ENCODE measurements at places on chromosomes 3 and 15.

- DNase-seq: no peak
Observed at GRCh38 chr3:88618021-88618645, 468.4 kb downstream of the C3orf38 start.

DNA sequence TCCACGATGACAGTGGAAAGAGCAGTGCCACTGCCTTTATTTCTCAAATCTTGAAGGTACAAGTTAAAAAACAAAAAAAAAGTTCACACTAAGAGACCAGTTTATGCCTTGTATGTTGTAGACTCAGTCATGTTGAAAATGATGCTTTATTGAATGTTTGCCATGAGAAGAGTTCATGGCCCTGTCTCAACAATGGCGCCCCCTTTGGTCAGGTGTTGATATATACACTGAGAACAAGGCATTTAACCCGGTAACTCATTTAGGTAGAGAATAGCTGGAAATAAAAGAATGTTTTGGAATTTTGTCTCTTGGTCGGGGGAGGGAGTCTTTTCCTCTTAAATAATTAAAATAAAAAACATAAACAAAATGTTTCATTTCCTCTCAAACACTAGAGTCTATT, 145.6 kb upstream of the SLC2A2 start:
- peak; percentile 54 for DNase-seq

GRCh38 chr3:39284457-39284881, 4.6 kb upstream of the CX3CR1 start:
- peak; percentile 37 for DNase-seq

GRCh38 chr15:69691307-69692015, 238.8 kb downstream of the RPLP1 start:
- DNase-seq: no peak

- no peak for DNase-seq
Observed at GRCh38 chr15:20340931-20341661, 200.5 kb downstream of the GOLGA6L6 start.

- DNase-seq: no peak
Observed at GRCh38 chr3:187848401-187848800, 103.1 kb upstream of the BCL6 start.

- no peak for DNase-seq
Observed at GRCh38 chr3:181713280-181713647, 1.5 kb downstream of the SOX2 start.

- no peak for DNase-seq
Observed at GRCh38 chr15:20355256-20355868, 186.2 kb downstream of the GOLGA6L6 start.

DNA sequence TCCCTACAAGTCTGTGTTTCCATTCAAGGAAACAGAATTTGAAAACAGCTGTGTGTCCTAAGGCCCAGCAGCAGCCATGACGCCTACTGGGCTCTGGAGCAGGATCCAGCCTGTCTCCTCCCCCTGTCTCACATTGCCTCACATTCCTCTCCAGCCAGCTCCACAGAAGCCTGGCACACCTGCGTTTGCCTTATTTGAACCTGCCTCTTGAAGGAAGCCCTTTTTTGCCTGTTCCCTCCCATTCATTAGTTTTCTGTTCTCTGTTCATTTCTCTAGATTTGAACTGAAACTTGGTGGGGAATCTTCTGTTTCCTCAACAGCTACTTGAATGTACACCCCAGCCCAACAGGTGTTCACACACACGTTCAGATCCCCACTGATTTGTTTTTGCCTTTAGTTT, 890.5 kb downstream of the TUSC7 start:
- DNase-seq: no peak

DNA sequence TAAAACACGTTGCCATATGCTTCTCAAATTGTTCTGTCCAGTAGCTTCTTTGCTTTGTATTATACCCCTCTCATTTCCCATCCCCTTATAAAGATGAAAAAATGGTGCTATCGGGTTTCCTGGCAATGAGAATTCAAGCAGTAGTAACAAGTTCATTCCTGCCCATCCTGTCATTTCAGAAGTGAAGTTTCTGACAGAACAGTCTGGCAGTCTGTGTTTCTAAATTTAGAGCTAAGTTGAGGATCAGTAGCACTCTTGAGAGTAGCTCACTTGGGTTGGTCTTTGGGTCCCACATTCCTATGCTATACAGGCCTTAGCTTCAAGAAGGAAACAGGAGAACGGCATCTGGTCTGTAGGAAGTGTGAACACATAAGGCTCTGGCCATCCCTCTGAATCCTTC, 134.6 kb downstream of the GHSR start:
- DNase-seq: no peak

DNA sequence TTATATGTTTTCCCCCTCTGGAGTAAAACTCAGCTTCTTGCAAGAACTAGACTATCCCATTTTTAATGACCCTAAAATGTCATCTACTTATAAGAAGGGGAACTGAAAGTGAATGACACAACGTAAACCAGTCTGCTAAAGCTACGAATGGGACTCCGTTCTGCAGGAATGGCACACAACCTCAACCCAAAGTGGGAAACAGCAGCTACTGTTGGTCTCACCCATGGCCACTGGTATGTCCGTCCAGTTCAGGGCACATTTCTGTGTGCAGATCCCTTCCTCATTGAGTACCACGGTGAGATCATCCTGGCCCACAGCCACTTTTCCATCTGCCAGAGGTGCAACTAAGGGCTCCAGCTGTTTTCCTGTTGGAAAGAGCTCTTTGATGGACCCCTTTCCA, 23.8 kb downstream of the VPS39 start:
- no peak for DNase-seq

DNA sequence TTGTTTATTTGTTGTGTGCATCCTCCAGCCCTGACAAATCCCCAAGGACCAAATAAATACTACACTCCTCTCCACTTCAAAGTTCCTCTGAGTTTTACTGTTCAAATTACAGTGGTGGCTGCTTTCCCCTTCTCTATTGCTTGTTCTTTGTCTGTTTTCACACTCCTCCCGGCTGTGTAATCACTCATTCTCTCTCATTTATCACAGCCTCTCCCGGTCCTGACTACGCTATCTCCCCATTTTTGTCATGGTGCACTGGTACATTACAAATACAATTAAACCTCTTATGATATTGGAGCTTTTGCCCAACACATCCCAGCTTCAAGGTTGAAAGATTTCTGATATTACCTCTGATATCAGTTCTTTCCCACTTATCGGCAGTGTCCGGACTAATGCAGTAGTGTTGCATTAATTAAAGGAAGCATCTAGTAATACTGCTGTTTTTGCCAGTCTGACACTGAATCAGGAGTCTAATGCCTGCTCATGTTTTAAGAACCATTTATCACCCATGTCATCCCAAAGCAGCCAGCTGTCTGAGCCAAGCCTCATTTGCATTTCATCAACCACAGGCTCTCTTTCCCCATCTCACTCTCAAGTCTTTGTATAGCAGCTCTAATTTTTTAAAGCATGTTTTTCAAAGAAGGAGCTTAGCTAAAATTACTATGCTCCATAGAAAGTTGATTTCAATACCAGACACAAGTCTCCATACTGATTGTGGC, 740.5 kb downstream of the ROBO2 start:
- no peak for DNase-seq

DNA sequence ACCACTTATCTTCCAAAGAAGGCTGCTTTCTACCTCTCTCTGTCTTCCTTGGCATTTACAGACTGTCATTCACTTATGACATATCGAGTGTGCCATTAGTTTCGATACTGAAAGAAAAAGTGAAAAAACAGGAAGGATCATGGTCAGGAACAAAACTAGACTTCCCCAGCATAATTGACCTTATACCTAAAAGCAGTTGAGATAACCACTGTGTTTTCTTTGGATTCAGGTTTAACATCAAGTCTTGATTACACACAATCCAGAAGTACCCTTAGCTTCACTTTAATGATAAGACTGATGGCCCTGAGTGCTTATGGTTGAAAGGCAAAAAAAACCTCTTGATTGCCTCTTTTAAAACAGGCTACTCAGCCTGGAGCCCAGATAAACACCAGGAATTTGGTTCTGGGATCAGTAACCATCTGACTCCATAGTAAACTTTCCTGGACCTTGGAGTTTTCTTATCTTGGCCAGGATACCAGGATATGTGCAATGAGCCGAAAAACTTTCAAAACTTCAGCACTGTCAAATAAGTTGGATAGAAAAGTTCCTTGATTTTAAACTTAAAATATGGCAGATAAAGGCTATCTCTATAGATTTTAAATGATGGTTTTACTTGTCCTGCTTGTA, 5.0 kb upstream of the UACA start:
- DNase-seq: no peak

DNA sequence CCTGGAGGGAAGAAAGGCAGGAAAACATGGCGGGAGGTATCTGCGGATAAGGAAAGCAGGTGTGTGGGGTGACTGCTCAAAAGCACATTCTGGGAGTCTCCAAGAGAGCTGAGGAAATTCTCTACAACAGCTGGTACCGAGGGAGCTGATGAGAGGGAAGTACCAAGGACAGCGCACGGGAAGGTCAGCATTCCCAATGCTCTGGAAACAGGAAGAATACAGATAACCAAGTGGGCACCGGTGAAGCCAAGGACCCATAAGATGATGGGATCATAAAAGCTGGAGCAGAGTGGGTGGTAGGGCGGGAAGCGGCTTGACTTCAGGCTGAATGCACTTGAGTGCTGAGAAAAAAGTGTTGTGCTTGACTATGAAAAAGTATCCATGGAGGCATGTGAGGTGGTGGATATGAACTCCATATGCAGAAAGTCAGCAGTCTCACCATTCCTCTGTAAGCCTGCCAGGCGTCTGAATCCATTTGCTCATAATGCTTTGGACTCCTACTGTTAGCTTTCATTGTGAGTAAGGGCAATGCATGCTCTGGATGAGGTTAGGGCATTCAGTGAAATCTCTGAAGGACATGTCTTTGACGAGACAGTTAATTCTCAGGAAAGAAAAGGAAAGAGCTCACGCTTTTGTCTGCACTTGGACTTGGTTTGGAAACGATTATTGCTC, 215.5 kb downstream of the NR1D2 start:
- no peak for DNase-seq

GRCh38 chr3:42165211-42165610, 74.1 kb downstream of the TRAK1 start:
- no peak for DNase-seq

DNA sequence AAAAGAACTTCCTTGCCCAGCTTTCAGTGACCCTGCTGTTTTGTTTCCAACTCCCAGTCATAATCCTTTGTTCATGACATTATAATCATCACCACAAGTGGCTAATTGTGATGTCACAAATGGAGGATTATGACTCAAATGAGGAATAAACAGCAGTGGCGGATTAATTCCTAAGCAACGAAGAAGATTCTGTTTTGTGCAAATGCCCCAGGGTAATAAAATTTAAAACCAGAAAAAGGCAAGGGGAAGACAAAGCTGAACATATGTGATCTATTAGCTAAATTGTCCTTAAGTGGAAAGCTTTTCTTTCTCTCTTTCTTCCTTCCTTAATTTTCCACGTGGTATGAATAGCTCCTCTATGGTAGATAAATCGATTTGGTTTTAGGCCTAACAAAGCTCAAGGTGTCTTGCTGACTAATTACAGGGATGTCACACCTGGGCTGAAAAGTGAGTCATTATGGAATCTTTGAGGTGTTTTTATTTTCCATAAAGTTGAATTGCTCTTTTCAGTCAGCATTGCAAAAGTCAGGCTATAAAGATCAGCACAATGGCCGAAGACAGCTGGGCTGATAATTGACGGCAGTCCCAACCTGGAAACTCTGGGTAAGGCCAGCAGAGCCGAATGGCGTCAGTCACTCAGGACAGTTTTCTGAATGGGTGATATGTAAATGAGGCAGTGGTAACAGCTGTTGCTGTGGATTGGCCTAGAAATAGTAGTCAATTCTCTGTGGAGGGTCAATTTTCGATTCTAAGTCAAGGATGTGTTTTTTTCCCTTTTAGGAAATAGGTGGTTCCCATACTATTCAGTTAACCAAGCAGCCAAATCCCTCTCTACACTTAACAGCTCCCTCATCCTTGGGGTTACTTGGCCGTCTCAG, 121.5 kb downstream of the PTPRG start:
- no peak for DNase-seq

DNA sequence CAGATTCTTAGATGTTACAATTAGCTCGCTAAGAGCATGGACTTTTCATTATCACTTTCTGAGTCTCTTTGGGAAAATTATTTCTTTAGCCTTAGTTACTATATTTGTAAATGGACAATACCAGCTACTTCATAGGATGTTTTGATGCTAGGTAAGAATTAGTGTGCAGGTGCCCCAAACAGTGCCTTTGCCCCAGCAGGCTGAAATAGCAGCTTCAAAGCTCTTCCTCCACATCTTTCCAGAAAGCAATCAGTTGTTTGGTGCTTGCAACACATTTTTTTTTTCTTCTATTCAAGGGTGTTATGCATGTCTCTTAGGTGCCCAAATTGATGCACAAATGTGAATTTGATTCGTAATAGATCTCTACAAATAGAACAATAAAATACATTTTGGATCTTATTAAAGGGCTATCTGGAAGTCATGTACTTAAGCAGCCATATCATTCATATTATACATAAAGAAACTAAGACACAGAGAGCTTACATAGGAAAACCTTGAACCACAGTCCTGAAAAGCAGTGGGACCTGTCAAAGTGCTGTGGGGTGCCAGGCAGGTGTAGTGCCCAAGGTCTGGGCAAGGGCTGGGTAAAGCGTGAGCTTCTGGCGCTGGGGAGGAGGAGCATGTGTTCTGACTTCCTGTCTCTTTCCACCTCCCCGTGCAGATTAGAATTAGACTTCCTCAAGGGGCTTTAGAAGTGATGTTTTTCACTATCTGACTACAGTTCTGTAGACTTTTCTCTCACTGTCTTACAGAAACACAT, 62.9 kb downstream of the FNDC3B start:
- DNase-seq: no peak

- DNase-seq: no peak
Observed at GRCh38 chr15:72992841-72993252, 59.4 kb upstream of the NEO1 start.

- DNase-seq: no peak
Observed at GRCh38 chr3:197466586-197467399, 89.0 kb downstream of the BDH1 start.

All from K562 (cell line).